ENCODE measurements at places on chromosomes 6 and 20.

- no peak for DNase-seq
Measured at GRCh38 chr6:53578371-53578770, 33.5 kb upstream of the GCLC start.

GRCh38 chr6:170192905-170193304 lies 98.0 kb downstream of the DLL1 start:
- no peak for DNase-seq

- DNase-seq: no peak
Measured at GRCh38 chr20:34047917-34048316, 54.2 kb downstream of the RALY start.

- DNase-seq: no peak
Measured at GRCh38 chr6:13288969-13289391, 39.4 kb downstream of the TBC1D7 start.

DNA sequence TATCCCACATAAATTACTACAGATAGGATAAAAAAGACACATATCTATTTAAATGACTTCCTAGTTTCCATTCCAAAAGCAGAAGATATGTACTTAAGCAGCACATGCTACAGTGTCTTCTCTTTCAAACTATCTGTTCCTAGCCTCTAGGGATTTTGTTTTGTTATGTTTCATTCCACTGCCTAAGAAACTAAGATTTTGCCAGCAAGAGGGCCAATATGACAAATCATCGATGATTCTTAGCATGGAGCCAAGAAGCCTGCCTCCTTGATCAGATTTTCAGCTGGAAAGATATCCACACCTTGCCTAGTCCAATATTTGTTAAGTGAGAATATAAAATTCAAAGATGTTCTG lies 7.0 kb downstream of the SNX5 start:
- DNase-seq: no peak

GRCh38 chr6:156559162-156559690 lies 218.0 kb upstream of the ARID1B start:
- DNase-seq: no peak

GRCh38 chr20:48995589-48995988 lies 50.5 kb upstream of the CSE1L start:
- peak; percentile 88 for DNase-seq

GRCh38 chr6:89940225-89941027 lies 46.2 kb downstream of the GJA10 start:
- DNase-seq: peak; percentile 85

DNA sequence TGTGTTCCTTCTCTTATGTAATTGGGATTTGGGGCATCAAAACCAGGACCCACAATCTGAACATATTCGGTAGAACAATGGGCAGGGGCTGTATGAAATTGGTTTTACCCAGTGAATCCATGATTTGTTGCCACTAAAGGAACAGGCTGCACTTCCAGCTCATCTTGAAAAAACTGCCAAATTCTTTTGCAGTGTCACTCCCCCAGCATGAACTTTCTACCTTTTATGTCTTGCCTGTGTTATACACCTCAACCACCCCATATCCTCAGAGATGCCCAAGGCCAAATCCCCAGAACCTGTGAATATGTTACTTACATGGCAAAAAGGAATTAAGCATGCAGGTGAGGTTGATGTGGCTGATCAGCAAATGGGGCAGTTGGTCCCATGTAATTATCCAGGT lies 280.2 kb upstream of the ECI2 start:
- no peak for DNase-seq

DNA sequence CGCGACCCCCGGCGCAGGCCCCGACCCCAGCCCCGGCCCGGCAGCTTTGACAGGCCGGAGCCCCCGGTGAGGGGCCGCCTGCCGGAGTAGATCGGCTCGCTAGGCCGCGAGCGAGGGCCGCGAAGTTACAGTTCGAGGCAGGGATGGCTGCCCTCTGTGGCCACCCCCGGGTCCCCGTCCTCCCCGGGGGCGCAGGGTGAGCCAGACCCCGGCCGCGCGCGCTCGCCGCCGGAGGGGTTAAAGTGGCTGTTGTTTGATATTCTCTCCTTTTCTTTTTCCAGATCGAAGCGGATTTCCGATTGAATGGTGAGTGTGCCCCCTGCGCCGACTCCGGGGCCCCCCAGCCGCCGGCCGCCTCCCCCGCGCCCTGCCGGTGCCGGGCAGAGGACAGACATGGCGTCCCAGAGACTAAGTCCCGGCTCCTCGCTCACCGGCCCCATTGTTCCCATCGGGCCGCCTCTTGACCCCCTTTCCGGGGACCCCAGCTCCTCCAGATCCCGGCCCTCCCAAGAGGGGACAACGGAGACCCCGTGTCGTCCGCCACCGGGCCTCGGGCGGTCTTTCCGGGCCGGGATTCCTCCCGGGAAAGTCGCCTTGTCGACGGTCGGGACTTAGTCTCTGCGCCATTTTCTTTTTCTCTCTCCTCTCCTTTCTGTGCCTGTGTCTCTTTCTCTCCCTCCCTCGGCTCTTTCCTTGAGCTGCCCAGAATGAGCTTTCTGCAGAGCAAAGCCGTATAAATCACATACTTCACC lies 704 bp downstream of the TOP1 start:
- DNase-seq: no peak

DNA sequence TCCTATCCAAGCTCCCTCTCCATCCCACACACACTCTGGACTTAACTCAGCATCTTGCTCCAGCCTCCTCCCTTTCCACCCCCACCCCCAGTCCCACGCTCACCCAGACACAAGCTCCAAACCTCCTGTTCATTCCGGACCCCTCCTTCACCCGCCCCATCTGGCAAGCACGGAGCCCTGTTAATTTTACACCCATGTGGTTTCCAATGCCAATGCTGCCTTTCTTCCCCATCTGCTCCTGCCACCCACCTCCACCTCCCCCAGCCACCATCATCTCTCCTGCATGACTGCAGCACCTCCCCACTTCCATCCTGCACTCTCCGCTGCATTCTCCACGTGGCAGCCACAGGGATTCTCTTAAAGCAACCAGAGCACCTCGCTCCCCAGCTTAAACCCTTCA lies 9.9 kb upstream of the CDK5RAP1 start:
- DNase-seq: no peak

DNA sequence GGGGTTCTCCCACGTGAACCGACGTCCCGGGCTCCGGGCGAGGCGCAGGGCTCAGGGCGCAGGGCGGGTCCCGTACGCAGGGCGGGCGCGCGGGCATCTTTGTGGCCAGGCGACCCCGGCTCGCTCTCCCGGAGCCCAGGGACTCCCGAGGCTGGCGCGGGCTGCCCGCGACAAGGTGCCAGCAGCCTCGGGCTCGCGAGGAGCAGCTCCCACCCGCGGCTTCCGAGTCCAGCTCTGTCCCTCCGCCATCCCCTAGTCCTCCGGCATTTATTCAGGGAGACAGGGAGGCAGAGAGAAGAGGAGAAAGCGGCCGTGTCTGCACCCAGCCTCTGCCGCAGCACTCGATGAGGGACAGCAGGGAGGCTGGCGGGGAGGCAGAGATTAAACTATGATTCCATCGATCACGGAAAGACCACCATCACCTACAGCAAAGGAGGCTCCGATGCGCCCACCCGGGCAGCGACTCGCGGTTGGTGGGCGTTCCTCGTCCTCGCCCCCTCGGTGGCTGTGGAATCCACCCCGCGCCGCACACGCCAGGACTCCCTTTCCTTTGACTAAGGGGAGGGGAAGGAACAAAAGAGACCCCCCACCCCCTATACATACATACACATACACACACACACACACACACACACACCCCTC lies 1.1 kb downstream of the RGS17 start:
- no peak for DNase-seq

- DNase-seq: no peak
Measured at GRCh38 chr6:142874676-142875075, 70.3 kb downstream of the HIVEP2 start.

GRCh38 chr20:5393218-5393870 lies 76.6 kb upstream of the PROKR2 start:
- DNase-seq: peak; percentile 94

DNA sequence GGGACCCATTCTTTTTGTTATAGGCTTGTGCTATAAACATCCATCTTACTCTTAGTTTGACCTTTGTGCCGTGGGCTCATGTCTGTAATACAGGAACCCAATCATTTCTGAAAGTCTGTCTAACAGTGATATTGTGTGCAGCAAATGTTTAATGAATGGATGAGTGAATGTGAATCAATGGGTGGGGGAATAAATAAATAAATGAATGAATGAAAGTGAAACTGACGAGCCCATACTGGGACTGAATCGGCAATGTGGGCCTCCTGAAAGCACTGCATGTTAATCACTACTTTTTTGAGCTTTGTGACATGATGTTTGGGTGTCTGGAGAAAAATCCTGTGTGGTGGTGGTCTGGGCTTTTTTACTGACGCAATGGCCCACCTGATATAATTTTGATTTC lies 175.0 kb downstream of the GMPR start:
- DNase-seq: no peak

DNA sequence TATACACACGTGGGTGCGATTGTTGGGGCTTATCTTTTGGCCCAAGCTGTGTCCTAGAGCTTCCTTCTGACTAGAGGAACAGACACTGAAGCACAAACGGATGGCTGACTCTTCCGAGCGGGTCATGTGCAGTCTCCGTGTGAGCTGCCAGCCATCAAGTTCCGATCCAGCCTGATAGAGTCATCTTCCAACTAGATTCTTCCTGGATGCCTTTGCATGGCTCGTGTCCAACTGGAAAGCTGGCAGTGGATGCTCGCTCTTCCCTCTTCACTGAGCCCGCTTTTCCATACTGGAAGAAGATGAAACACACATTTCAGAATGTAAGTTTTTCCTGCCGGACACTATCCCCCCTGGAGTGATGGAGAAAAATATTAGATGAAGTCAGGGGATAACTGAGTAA lies 148.1 kb downstream of the SCML4 start:
- no peak for DNase-seq

GRCh38 chr20:59269411-59270025 lies 30.9 kb upstream of the EDN3 start:
- no peak for DNase-seq

DNA sequence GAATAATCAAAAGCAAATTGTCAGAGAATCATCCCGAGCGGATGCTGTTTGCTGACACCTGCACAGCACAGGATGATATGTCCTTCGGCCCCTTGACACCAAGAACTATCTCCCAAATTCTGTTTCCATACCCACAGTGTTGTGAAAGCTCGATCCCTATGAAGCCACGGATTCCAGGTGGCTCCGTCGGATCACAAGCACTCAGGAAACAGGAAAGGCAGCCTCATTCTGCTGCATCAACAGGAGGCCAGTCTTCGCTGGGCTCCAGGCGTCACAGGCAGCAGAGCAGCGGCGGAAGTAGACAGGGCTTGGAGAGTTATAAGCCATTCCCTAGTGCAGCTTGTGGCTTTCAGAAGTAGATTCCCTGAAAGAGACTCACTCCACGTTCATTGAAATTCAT lies 342.3 kb downstream of the C6orf118 start:
- DNase-seq: no peak

DNA sequence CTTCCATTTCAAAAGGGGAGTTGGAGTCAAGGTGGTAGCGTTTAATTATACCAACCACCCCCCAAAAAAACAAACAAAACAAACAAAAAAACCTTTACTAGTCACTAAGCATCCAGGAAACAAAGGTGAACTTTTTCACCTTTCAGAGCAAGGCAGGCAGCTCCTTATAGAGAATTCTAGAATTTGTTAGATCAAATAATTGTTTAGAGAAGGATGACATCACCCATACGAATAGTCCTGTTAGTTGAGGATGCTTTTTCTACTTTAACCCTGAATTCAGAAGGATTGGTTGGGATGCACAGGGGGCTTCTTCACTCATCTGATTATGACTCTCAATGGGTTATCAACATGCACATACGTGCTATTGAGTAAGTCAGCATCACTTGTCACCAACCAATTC lies 44.3 kb downstream of the GNAS start:
- DNase-seq: no peak

DNA sequence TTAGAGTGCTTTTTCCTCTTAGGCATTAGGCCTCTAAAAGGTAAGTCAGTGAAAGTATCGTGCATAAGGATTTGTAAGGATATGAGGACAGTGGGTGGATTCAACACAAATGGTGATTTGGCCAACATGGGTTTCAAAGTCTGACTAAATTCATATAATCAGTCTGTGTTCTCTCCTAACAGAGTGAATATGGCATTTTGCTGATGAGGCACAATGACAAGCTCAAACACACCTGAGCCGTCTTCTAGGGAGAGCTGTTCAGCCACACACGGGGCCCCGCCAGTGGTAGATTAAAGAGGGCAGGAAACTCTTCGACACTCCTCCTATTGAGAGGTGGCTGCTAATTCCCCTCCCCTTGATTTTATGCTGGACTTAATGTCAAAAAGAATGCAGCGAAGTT lies 59.5 kb upstream of the PROKR2 start:
- DNase-seq: no peak

GRCh38 chr6:83884523-83884922 lies 25.0 kb downstream of the CYB5R4 start:
- DNase-seq: peak; percentile 60

- no peak for DNase-seq
Measured at GRCh38 chr6:159099276-159099675, 54.5 kb upstream of the TAGAP start.

DNA sequence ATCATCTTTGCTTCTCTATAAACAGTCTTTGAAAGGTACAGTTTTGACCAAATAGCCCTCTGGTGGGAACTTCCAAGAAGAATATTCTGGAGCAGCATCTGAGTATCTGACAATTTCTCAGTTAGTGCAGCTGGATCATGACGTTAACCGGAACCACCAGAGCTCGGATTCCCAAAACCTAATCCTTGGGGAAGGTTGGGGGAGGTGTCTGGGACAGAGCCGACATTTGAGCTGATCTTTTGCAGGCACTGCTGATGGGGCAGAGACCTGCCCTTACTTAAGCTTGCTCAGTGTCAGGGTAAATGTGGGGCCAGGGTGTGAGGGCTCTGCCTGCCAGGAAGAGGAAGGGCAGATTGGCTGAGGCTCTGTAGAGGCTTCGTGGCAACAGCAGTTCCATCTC lies 416.6 kb downstream of the DHX35 start:
- DNase-seq: no peak

DNA sequence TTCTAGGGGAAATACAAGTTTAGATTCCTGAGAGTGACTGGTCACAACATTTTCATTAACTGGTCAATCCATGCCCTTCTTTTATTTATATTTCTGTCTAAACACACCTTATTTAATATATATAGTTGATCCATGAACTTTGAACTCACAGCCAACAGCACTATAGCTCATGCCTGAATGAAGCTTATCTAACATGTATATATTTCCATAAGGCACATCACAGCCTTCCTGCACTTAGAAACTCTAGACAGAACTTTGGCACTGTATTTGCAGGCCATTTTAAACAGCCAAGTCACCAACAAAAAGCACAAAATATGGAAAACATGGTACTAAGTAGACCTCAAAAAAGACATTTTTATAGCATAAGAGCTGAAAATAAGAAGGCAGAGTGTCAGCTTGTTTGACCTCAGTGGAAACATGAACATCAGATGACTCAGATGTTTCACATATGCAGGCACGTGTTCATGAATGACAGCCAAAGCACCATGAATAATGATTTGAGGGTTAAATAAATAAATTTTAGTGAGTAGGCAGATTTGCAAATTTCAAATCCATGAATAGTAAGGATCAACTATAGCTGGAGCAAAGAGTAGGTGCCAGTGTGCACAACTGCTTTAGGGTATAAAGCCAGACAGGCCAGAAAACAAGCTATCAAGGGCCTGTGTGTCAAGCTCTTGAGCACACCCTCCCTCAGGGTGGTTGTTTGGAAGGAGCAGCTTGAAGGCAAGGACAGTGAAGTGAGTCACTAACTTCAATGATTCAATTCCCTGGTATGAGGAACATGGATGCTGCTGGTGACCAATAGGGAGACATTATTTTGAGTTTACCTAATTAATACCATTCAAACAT lies 88.9 kb upstream of the NT5E start:
- no peak for DNase-seq

- DNase-seq: no peak
Measured at GRCh38 chr6:127918506-127919427, 17.9 kb upstream of the THEMIS start.
